ENCODE measurements at places on chromosomes 6 and 20. TPM values are rescaled to one million over a fixed set of nuclear protein-coding genes. Genes with fewer than 3 reads are reported as not detected.

DNA sequence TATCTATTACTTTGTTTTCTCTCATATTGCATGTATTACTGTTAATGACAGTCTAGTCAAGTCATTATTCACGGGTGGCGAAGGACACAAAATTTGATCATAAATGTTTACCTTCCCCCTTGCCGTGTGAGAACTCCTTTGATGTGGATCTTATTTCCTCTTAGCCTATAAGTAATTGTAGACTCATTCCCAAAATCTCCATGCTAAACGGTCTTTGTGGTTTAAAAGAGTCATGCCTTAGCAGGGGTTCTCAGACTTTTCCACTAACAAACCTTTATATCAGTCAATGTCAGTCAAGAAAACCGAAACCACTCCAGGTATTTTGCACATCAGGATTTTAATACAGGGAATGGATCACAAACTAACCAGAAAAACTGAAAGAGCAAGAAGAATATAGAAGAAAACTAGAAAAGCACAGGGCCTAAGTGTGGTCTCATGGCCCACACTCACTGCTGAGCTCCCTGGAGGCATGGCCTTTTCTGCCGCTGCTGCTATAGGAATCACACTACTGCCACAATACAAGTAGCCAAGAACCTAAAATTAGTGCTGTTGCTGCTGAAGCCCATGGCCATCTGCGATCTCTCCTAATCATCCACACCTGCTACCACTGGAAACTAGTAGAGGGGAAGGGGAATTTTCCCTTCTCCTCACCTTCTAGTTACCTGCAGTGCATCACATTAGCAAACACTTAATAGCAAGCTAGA is 186.0 kb upstream of the POU3F2 start:
- no peak overlapping the region for H3K27ac ChIP-seq
- H3K27me3 ChIP-seq = no peaks in the 10 kb centered on the region
- H3K36me3 ChIP-seq = no peaks in the 10 kb centered on the region
- peaks cover 3% of the 10 kb centered on the region for H3K4me1 ChIP-seq
- no peak overlapping the region for H3K4me3 ChIP-seq

GRCh38 chr6:105892577-105893262 is 193.4 kb upstream of the PRDM1 start:
- no peaks in the 10 kb centered on the region for H3K36me3 ChIP-seq
- H3K27me3 ChIP-seq = peaks cover 1% of the 10 kb centered on the region
- no peak overlapping the region for H3K4me3 ChIP-seq

GRCh38 chr20:38050686-38051085 is 17.1 kb downstream of the RPRD1B start:
- peaks cover 10% of the 10 kb centered on the region for H3K4me1 ChIP-seq
- peaks cover 7% of the 10 kb centered on the region for H3K36me3 ChIP-seq
- no peak overlapping the region for H3K27ac ChIP-seq

RAMACL gene
- 4.9 TPM for total RNA-seq

GRCh38 chr6:154249499-154250298 is 106.9 kb downstream of the IPCEF1 start:
- H3K27ac ChIP-seq = peak overlapping the region; percentile 86
- peaks cover 2% of the 10 kb centered on the region for H3K27me3 ChIP-seq
- no peak for DNase-seq
- no peak overlapping the region for H3K4me3 ChIP-seq
- peaks cover 7% of the 10 kb centered on the region for H3K36me3 ChIP-seq
- H3K4me1 ChIP-seq = peaks cover 70% of the 10 kb centered on the region

Measured in endothelial cell (in vitro differentiated cells).